ENCODE measurements at places on chromosomes 11 and 22.
A peak's percentile ranks its signal among the peaks of the same experiment; 100 is the strongest.

DNA sequence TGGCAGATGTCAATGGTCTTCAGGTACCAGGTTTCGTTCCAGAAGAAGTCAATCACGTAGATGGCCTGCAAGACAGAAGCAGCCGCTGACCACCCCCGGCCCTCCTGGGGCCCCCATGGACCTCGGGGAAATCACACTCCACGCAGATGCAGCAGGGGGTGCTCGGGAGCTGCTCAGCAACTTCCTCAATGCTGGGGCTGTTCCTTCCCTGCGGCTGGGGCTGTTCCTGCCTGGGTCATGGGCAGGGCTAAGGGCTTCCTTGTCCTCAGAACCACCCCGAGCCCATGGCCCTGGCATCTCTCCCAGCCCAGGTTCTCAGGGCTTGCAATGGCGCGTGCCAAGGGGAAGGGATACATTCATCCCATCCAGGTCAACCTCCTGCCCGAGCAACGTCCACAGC lies 10.3 kb downstream of the DHCR7 start:
- H3K4me1 ChIP-seq = no peaks in the 10 kb centered on the region
- H3K36me3 ChIP-seq = peaks cover 56% of the 10 kb centered on the region
- H3K27ac ChIP-seq = no peak overlapping the region

DNA sequence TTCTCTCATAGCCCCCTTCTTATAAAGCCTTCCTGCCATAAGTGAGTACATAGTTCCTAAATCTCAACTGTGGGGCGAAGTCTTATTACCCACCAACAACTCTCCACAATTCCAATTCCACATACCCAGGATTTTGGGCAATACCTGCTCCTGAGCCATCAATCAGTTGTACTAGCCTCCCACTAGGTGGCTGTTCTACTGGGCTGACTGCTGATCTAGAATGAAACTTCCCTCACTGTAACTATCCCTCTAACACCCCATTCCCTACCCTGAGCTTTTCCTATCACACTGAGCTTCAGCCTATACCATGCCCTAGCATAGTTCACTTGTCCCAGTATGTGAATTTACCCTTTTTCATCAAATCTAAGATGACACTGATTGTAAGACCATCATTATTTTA lies 52.5 kb downstream of the RRAS2 start:
- no peaks in the 10 kb centered on the region for H3K36me3 ChIP-seq
- no peak for DNase-seq
- H3K27me3 ChIP-seq = no peaks in the 10 kb centered on the region
- peaks cover 38% of the 10 kb centered on the region for H3K4me1 ChIP-seq
- H3K4me3 ChIP-seq = no peak overlapping the region

- H3K4me1 ChIP-seq = no peaks in the 10 kb centered on the region
- no peaks in the 10 kb centered on the region for H3K27me3 ChIP-seq
- H3K4me3 ChIP-seq = no peak overlapping the region
- peak overlapping the region; percentile 97 for H3K27ac ChIP-seq
Observed at GRCh38 chr22:37752189-37753087, 55.3 kb upstream of the GCAT start.

GRCh38 chr11:27720277-27720830 lies 20.1 kb upstream of the BDNF start:
- H3K4me3 ChIP-seq = no peak overlapping the region
- DNase-seq = no peak
- no peaks in the 10 kb centered on the region for H3K36me3 ChIP-seq
- H3K27ac ChIP-seq = no peak overlapping the region

GRCh38 chr11:1307998-1308742 lies 1.3 kb downstream of the TOLLIP start:
- no peak for DNase-seq
- H3K4me3 ChIP-seq = peak overlapping the region; percentile 91
- peak overlapping the region; percentile 96 for H3K27ac ChIP-seq
- H3K36me3 ChIP-seq = no peaks in the 10 kb centered on the region
- H3K4me1 ChIP-seq = no peaks in the 10 kb centered on the region
- H3K27me3 ChIP-seq = no peaks in the 10 kb centered on the region

GRCh38 chr11:128488471-128488870 lies 98.9 kb downstream of the ETS1 start:
- H3K27me3 ChIP-seq = no peaks in the 10 kb centered on the region
- DNase-seq = no peak
- H3K36me3 ChIP-seq = peaks cover 58% of the 10 kb centered on the region
- H3K4me1 ChIP-seq = no peaks in the 10 kb centered on the region
- H3K27ac ChIP-seq = peak overlapping the region; percentile 39

DNA sequence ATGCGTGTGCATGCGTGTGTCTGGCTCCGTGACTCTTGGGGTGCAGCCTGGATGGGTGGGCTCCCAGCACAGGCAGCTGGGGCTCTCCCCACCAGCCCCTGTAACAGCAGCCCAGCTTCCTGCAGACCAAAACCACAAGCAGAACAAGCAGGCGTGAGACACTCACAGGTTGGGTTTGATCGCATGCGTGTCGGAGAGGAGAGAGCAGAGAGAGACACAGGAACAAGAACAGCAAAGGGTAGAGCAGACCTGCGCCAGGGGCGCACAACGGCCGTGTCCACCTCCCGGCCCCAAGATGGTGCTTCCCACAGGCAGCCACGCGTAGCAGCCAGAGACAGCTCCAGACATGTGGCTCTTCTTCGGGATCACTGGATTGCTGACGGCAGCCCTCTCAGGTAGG lies at the start of gene CD6:
CD6 (plus strand) TSS at position 161 of the 400 bp plus-strand sequence; CDS start at position 347, 186 bp downstream.
- H3K4me1 ChIP-seq = no peaks in the 10 kb centered on the region
- H3K4me3 ChIP-seq = no peak within 1 kb of the TSS
- H3K27ac ChIP-seq = no peak within 1 kb of the TSS
- H3K27me3 ChIP-seq = no peaks in the 10 kb centered on the region
- no peaks in the 10 kb centered on the region for H3K36me3 ChIP-seq

DNA sequence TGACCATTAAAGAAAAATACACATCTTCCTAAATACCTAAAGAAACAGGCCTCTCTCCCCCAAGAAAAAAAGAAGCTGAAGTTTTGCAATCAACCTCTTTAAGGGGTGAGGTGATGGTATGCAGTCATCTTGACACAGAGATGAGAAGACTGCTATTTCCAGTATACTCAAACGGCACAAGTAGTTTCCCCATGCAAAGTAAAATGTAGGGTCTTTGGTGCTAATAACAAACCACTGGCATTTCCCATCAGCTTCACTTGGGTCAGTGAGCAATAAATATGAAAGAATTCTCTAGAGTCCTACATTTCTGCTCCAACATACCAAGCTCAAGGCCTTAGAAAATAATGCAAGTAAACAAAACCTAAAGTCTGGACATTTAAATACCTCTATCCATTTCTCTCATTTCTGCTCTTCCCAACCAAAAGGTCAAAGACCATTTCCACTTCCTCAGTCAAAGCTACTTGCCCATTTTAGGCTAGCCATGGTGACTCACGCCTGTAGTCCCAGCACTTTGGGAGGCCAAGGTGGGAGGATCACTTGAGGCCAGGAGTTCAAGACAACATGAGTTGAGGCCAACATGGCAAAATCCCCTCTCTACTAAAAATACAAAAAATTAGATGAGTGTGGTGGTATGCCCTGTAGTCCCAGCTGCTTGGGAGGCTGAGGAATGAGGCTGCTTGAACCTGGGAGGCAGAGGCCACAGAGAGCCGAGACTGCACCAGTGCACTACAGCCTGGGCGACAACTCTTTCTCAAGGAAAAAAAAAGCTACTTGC lies 39.5 kb upstream of the CHRNA10 start:
- no peak for DNase-seq
- no peaks in the 10 kb centered on the region for H3K27me3 ChIP-seq
- no peak overlapping the region for H3K27ac ChIP-seq
- H3K4me3 ChIP-seq = no peak overlapping the region

DNA sequence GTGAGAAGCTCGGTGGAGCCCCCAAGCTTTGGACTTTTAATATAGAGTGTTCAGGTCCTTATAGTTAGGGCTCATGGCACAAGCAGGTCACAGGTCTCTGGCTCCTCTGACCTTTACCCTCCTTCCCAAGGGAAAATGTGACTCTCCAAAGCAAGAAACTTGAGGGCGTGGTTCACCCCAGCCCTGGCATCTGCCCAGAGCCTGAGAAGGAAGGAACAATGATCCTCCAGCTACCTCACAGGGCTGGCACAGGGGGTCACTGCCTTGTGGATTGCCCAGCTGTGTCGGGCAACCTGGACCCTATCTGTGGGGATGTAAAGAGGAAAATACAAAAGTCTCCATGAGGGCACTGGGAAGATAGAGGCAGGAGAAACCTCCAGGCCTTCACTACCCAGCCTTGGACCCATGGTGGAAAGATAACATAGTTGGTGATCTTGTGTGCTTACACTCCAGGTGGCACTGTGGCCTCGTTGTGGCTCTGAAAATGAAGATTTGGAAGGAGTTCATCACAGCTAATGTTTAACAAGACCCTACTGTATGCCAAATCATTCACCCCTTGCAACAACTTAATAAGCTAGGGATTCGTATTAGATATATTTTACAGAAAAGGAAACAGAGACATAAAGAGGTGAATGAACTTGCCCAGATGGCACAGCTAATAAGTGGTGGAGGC lies 3.8 kb upstream of the ZNF195 start:
- no peaks in the 10 kb centered on the region for H3K27me3 ChIP-seq
- no peak overlapping the region for H3K4me3 ChIP-seq
- DNase-seq = no peak
- peaks cover 13% of the 10 kb centered on the region for H3K4me1 ChIP-seq

DNA sequence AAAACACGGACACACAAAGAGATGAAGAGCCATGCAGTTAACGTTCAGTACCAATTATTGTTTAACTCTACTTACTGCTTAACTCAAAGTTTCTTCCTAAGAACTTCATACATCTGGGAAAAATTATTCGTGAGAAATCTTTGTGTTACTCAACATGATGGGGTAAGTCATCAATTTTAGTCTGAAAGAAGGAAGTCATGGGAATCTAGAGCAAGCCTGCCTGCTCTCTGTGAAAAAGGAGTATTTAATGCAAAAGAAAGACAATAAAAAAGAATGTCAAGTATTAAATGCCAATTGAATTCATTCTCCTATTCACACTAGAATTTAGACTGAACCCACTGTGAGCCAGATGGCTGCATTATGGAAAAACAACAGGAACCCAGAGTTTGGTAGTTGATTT lies 16.0 kb downstream of the TMEM123 start:
- H3K4me1 ChIP-seq = no peaks in the 10 kb centered on the region
- DNase-seq = no peak
- no peak overlapping the region for H3K4me3 ChIP-seq
- no peaks in the 10 kb centered on the region for H3K27me3 ChIP-seq

GRCh38 chr11:128343135-128343514 lies 244.2 kb downstream of the ETS1 start:
- no peaks in the 10 kb centered on the region for H3K4me1 ChIP-seq
- DNase-seq = no peak
- no peaks in the 10 kb centered on the region for H3K36me3 ChIP-seq

GRCh38 chr11:64536396-64536941 lies 54.6 kb upstream of the SLC22A12 start:
- no peak overlapping the region for H3K27ac ChIP-seq
- no peak overlapping the region for H3K4me3 ChIP-seq
- H3K4me1 ChIP-seq = peaks cover 9% of the 10 kb centered on the region
- DNase-seq = no peak
- no peaks in the 10 kb centered on the region for H3K27me3 ChIP-seq

DNA sequence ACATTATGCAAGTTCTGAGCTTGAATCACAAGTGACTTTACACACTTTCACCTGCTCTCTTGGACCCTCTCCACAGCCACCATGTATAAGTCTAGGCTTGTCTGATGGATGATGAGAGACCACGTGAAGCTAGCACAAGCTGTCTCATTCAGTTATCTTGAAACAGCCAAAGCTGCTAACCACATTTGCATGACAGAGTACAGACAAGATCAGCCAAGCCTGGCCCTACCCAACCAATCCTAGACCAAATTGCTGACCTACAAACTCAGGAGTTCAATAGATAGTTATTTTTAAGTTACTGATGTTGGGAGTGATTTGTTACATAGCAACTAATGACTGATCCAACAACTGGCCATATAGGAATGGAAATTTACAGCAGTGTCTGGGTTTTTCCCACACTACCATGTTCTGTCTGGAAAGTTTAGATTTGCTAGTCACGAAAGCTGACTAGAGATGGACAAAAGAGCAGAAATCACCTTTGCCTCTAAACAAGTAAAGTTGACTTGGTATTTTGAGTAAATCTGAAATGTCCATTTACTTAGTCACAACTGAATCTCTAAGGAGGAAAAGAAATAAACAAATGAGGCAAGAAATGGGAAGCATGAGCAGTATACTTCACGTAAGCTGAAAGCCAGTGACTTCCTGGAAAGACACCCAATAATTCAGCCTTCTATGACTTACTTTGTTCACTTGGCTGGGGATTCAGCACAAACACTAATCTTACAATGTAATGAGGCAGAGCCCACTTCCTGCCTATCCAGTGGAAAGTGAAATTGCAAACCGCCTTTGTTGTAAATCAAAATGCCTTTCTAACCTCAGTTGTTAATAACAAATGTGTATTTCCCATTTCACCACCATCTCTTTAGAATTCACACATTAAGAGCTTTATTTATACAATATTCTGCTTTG lies 101.7 kb downstream of the FAM181B start:
- DNase-seq = no peak
- no peak overlapping the region for H3K27ac ChIP-seq
- no peaks in the 10 kb centered on the region for H3K36me3 ChIP-seq
- H3K27me3 ChIP-seq = no peaks in the 10 kb centered on the region
- H3K4me3 ChIP-seq = no peak overlapping the region
- H3K4me1 ChIP-seq = no peaks in the 10 kb centered on the region

GRCh38 chr22:49929211-49929979 lies 11.0 kb downstream of the CRELD2 start:
- peaks cover 11% of the 10 kb centered on the region for H3K36me3 ChIP-seq
- no peaks in the 10 kb centered on the region for H3K27me3 ChIP-seq
- DNase-seq = no peak
- peaks cover 54% of the 10 kb centered on the region for H3K4me1 ChIP-seq
- H3K4me3 ChIP-seq = no peak overlapping the region

DNA sequence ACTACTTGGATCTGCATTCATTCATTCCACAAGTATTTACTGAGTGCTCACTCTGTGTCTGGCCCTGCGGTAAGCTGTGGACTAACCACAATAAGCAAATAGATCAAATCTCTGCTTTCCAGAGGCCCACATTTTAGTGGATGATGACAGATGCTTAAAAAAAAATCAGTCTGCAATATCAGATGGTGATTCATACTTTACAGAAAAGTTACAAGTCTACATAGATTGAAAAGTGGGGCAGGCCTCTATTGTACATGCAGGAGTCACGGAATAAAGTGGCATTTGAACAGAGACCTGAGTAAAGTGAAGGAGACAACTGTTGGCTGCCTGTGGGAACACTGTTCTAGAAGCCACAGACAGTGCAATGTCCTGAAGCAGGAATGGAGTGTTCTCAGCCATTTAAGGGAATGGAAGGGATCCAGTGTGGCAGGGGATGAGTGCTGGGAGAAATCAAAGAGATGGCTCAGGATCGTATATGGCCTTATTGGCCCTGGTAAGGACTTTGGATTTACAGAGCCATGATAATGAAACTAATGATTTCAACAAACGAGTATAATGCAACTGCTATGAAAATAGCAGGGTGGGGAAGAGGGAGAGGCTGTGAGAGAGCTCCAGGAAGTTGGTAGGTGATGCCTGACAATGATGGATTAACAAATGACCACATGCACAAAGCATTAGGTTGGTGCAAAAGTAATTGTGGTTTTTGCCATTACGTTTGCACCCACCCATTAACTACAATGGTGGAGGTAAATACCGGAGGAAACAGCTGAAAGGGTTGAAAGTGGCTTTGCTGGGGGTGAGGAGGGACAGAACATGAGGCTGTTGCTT lies 31.1 kb downstream of the TMEM45B start:
- H3K4me1 ChIP-seq = no peaks in the 10 kb centered on the region
- H3K4me3 ChIP-seq = no peak overlapping the region
- no peaks in the 10 kb centered on the region for H3K27me3 ChIP-seq
- no peak overlapping the region for H3K27ac ChIP-seq

- H3K36me3 ChIP-seq = no peaks in the 10 kb centered on the region
- no peak overlapping the region for H3K27ac ChIP-seq
- H3K27me3 ChIP-seq = no peaks in the 10 kb centered on the region
- H3K4me1 ChIP-seq = no peaks in the 10 kb centered on the region
Observed at GRCh38 chr11:62954478-62954877, 30.3 kb downstream of the SLC22A6 start.
